Activated naive CD4-positive, alpha-beta T cell treated with Interleukin-2 at 50 U/mL for 16 hours (primary cell): ENCODE measurements at places on chromosomes 4 and X.

DNA sequence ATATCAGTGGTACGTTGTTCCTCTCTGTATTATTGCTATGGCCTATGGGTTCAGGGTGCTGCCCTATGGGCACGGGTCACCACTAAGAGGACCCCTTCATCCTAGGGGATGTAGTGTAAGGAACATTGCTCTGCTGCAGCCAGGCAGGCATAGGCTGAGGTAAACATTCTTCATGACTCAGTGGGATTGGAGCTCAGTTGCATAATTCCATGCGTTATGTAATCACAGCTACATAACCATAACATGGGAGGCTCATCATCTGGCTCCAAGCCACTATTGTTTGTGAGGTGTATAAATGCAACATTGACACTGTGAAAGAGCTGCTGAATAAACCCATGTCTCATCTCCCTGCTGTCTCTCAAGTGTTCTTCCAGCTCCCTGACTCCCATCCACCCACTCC is 375.2 kb downstream of the MAGEE1 start:
- DNase-seq, result no peak

DNA sequence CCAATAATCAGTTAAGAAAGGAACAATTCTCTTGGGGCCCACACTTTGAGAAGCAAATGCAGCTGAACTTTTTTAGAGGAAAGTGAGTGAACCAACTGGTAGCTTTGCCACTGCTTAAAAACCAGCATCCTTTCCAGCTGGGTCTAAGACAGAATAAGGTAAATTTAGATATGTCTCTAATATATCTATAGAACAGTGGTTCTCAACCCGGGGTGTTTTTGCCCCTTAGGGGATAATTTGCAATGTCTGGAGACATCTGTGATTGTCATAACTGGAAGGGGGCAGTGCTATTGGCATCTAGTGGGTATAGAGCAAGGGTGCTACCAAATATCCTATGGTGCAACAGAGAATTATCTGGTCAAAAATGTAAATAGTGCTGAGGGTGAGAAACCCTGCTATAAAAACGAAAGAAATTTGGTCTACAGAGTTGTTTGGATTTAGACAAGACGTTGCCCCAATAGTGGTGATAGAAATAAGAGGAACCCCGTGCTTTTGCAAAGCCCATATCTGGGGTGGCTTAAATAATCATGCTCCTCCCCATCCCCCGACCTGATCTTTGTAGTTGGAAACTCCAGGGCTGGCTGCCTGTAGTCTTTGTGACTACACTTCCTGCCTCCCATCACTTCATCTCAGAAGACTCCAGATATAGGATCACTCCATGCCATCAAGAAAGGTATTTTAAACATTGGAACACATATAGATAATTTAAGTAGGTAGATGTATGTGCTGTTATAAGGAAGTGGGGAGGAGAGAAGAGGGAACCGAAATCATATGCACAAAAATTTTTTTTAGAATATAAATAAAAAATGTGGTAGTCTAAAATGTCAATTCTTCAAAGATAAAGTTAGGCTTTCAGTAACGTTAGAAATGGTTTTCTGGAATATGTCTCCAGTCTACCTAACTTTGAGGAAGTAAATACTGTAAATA is at the start of gene TLR7:
Gene TLR7 (plus strand): TSS at position 622 of the 927 bp plus-strand sequence. CDS start 507 bp downstream, outside the sequence.
- DNase-seq, result no peak

GRCh38 chr4:95572304-95572991 is 23.7 kb upstream of the UNC5C start:
- DNase-seq, result no peak

GRCh38 chr4:86876894-86877685 is 15.1 kb downstream of the C4orf36 start:
- no peak for DNase-seq

- DNase-seq, result no peak
These were observed 40.5 kb upstream of the RELL1 start for GRCh38 chr4:37726666-37727065.

DNA sequence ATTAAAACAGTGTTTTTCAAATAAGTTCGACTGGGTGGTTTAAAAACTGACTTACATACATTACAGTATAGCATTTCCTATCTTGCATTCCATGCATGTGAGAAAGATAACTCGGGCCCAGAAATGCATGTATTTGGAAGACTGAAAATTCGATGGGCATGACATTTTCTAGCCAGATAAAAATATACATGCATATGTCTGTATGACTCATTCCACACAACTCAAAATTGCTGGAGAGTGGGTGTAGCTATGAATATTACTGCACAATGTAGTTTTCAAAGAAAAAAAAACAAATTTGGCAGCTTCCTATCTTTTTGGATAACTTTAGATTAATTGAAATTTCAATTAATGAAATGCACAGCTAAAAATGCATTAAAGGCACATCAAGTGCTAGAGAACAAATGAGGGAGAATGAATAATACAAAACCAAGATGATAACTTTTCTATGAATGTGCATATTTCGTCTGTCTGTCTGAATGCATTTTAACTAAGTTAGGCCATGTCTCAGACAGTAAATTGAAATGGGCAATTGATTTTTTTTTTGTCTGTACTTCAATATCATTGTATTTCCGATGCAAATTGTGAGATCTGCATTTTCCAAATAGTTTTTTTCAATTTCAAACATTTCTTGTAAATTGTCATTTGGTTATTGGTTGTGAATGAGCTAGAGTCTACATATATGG is 54.5 kb upstream of the GABRA2 start:
- DNase-seq, result no peak

DNA sequence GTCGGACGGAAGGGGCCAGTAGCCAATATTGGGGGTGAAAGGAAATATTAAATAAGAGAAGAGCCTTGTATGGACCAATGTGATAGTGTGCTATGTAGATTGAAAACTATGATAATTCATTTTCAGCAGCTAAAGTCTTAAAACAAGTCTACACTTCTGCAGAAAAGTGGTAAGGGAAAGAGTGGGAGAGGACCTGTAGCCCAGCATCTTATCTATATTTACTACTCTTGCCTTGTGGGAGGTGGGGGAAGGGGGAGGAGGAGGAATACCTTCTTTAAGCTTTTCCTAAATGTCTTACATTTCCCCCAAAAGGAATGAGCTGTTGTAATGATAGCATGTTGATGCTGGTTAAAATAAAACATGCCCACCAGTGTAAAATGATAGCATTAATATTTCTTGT is 220.0 kb upstream of the SPRY1 start:
- DNase-seq, result no peak

- no peak for DNase-seq
These were observed 119.8 kb downstream of the GUCY2F start for GRCh38 chrX:109362101-109362500.

DNA sequence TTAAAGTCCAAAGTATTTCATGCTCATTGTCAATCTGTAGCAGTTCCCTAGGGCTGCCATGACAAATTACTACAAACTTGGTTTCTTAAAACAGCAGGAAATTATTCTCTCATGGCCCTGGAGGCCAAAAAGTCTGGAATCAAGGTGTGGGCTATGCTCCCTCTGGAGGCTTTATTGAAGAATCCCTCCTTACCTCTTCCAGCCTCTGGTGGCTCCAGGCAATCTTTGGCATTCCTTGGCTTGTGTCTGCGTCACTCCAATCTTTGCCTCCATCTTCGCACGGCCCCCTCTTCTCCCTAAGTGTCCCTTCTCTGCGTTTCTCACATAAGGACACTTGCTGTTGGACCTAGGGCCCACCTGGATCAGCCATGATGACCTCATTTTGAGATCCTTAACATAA is 170.4 kb downstream of the SMIM20 start:
- DNase-seq, result no peak

GRCh38 chrX:149461746-149462145 is 43.4 kb downstream of the IDS start:
- no peak for DNase-seq

DNA sequence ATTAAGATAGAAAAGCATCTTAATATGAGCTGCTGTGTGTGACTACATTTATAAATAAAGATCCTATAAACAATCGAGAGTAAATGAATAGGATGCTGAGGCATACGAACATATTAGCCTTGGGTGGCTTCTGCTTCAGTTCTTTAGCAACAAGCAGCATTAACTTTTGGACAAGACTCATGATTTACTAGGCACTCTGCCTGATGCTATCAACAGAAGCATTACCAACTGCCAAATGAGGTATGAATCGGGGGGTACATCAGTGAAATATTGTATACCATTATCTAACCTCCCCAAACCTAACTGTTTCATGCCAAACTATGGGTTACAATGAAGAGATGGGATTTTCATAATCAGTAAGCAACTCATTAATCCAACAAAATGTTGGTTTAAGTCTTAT is 113.1 kb downstream of the RAB28 start:
- DNase-seq, result no peak

- no peak for DNase-seq
These were observed 148.4 kb upstream of the SPRY1 start for GRCh38 chr4:123248085-123248659.

DNA sequence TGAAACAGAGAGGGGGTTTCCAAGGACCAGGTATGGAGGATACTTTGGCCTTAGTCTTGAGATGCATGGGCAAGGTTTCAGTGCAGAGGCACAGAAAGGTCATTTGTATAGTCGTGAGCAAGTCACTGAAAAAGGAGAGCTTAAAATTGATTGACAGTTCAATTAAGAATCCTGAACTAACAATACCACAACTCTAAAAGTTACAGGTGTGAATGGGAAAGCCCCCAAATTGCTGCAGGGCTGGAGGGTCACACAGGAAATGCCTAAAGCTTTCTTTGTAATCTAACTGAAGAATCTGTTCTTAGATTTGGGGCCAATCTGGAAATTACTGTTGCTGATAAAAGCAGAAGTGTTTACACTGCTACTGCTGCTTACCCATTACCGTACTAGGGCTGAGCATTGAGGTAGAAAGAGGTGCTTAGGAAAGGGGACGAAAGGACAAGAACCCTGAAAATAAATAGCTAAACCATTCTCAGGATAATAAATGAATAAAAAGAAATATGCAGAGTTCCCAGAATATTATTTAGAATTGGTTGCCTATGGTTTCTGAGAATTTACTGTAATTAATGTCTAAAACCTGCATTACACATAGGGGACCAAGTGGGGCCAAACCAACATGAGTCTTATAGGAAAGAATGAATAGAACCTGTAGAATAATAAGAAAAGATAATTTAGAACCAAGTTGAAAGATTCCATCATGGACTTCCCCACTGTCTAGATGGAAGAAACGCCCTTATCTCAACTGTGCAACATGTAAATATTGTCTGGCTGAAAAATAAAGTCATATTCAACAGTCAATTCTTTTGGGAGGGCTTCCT is 91.9 kb upstream of the PPP1R2C start:
- DNase-seq, result no peak

DNA sequence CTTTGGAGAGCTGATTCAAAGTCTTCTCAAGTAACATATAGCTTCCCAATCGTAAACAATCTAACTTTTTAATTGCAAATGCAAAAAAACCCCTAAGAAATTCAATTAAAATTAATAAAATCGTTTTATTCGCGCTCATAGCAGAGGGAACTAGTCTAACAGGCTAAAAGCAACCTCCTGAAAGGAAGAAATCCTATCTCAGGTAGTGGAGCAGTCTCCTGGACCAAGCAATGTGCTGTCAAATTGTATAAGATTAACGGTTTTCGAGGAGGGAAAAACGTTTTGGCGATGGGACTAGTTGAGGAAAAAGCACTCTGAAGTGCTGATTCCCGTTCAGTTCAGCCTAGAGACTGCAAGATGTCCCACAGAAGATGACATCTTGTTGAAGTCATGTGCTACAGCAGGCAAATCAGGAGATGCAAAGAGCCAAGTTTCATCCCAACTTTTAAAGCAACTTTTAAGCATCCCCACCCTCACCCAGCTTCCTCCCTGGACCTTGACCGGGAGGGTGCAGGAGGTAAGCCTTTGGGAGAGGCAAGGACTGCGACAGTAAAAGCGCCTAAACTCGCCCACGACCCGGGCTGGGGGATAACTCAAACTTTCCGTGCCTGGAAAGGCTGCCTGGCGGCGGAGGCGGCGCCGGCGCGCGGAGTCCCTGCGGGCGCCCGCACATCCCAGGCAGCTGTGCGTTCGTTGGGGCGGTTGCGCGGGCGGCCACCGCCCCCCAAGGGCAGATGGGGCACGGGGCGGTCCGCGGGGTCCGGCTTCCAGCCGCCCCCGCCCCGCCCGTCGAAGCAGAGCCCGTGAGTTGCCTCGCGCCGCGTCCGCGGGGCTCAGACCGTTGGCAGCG is 784 bp downstream of the MAP7D3 start:
- peak; percentile 56 for DNase-seq

DNA sequence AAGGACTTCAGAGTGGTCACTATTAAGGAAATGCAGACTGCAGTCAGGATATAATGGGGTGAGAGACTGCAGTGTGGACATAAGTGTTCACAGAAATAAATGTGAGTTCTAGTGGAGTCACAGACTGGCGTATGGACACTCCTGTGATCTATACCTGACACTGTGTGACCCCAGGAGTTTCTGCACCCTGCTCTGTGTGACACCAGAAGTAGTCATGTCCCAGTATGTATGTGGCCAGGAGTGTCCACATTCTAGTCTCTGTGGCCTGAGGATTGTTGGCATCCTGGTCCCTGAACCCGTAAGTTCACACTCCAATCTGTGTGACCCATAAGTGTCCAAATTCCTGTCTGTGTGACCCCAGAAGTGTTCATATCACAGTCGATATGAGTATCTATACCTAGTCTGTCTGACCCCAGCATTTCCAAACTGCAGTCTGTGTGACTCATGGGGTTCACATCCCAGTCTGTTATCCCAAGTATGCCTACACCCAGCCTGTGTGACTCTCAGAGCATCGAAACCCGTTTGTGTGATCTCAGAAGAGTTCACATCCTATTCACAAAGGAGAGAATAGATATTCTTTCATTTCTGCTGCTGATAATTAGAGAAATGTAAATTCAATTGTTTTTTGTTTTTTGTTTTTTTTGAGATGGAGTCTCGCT is 16.3 kb downstream of the WDR13 start:
- no peak for DNase-seq

DNA sequence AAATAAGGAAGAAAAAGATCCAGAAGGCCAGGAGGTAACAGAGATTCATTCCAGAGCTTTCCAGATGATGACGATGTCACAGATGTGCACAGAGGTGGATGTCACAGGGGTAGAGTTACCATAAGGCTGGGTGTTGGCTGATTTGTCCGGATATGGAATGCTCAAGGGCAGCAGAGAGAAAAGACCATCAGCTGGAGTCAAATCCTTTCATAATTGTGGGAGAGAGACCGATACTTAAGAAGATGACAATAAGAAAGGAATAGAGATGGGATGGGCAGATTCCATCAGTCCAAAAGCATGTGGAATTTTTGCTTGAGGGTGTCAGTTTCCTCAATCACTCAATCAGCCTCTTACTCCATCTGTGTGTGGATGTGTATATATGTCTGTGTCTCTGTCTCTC is 150.4 kb downstream of the CENPC start:
- DNase-seq, result no peak

DNA sequence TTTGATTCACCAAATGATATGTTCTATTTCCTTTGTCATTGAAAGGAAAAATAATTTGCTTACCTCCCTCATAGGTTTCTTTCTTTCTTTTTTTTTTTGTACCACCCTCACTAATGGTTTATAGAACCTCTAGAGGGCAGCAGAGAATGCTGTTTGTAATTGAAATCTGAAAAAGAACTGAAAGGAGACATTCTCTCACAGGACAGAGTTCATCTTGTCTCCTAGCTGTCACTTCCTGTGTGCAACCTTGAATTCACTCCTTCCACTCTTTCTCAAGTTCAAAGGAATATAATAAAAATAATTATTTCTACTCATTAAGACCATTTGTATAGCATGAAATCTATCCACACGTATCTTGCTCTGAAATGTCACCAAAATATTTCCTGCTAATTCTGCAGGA is 51.0 kb downstream of the GUCY1B1 start:
- no peak for DNase-seq
